PC-9 (cell line): ENCODE measurements at places on chromosomes 7 and 10.

DNA sequence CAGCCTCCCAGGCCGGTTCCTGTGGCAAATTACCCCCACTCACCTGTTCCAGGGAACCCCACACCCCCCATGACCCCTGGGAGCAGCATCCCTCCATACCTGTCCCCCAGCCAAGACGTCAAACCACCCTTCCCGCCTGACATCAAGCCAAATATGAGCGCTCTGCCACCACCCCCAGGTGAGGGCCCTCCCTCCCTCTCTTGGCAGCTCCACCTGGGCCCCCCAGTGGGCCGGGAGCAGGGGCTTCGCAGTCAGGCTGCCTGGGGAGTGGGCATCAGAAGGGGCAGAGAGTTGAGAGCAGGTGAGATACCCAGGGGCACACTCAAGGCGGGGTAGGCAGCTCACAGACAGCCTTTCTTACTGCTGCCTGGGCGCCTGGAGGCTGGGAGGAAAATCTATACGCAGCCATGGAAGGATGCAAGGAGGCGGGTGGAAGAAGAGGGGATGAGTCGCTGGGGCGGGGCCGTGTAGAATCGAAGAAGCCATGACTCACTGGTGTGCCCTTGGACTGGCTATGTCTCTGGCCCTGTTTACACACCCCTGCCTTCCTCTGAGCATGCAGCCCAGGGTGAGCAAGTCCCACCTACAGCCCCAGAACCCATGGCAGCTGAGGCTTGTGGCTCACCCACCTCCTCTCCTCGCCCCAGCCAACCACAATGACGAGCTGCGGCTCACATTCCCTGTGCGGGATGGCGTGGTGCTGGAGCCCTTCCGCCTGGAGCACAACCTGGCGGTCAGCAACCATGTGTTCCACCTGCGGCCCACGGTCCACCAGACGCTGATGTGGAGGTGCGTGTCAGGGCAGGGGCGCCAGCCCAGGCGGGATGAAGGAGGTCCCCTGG, 48.6 kb upstream of the PPIF start:
- H3K4me1 ChIP-seq = peaks cover 52% of the 10 kb centered on the region
- peaks cover 22% of the 10 kb centered on the region; the same call in 1 of the 2 replicates for H3K36me3 ChIP-seq
- no peak overlapping the region for H3K4me3 ChIP-seq
- peak overlapping the region; percentile 85 for H3K27ac ChIP-seq
- peak; percentile 85 for DNase-seq

DNA sequence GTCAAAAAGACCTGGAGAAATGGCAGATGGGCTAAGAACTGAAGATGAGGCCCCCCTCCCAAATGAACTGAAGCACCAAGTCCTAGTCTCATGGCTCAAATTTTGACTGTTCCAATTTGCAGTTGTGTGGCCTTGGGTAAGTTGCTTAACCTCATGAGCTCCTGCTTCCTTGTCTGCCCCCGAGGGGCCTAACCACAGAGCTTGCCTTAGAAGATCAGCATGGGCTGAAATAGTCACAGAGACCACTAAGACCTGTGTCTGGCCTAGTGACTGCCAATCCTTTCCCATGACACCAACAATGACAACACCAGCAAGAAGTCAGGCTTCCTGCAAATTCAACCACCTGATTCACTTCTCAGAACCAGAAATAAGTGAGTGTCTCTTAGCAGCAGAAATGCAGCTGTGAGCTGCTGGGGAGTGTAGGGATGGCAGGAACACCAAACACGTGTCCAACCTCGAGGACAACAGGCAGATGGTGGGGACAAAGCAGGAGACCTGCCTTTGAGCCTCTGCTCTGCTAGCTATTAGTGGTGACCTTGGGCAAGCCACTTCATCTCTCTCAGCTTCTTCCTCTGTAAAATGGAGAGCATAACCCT, 23.7 kb downstream of the CRHR2 start:
- no peak overlapping the region for H3K27ac ChIP-seq
- H3K4me1 ChIP-seq = no peaks in the 10 kb centered on the region
- no peak overlapping the region for H3K4me3 ChIP-seq
- H3K36me3 ChIP-seq = no peaks in the 10 kb centered on the region
- peaks cover 45% of the 10 kb centered on the region for H3K27me3 ChIP-seq

DNA sequence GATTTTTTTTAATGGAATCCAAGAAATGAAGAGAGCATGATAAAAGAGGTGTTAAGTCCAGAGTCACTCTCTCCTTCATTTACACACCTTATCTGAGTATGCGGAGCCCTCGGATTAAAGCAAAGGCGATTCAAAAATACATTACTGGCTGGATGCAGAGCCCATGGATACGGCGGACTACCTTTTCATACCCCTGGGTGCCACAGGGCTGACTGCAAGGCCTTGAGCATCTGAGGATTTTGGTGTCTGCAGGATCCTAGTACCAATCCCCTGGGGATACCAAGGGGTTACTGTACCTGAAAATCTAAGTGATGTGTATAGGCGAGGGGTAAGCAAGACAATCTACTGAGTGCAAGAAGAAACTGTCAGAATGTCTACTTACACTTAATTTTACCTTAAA, 20.5 kb downstream of the PIP4K2A start:
- H3K36me3 ChIP-seq = no peaks in the 10 kb centered on the region
- no peak for DNase-seq
- no peak overlapping the region for H3K4me3 ChIP-seq
- no peaks in the 10 kb centered on the region for H3K27me3 ChIP-seq
- H3K27ac ChIP-seq = no peak overlapping the region

- no peaks in the 10 kb centered on the region for H3K27me3 ChIP-seq
- DNase-seq = no peak
- peaks cover 30% of the 10 kb centered on the region for H3K4me1 ChIP-seq
These were observed 25.0 kb downstream of the IFIT3 start for GRCh38 chr10:89352802-89353201.

- no peak for DNase-seq
- H3K27me3 ChIP-seq = no peaks in the 10 kb centered on the region
- no peak overlapping the region for H3K4me3 ChIP-seq
- H3K36me3 ChIP-seq = no peaks in the 10 kb centered on the region
These were observed 89.5 kb downstream of the FAM53B start for GRCh38 chr10:124654686-124655085.

GRCh38 chr10:1024103-1024502, 1.6 kb downstream of the IDI2 start:
- H3K4me1 ChIP-seq = no peaks in the 10 kb centered on the region
- H3K27ac ChIP-seq = no peak overlapping the region
- H3K27me3 ChIP-seq = no peaks in the 10 kb centered on the region
- H3K4me3 ChIP-seq = no peak overlapping the region
- no peaks in the 10 kb centered on the region for H3K36me3 ChIP-seq

GRCh38 chr10:9294132-9294663, 1239.7 kb downstream of the GATA3 start:
- no peaks in the 10 kb centered on the region for H3K36me3 ChIP-seq
- H3K4me1 ChIP-seq = no peaks in the 10 kb centered on the region
- no peaks in the 10 kb centered on the region for H3K27me3 ChIP-seq
- no peak overlapping the region for H3K4me3 ChIP-seq
- no peak for DNase-seq

DNA sequence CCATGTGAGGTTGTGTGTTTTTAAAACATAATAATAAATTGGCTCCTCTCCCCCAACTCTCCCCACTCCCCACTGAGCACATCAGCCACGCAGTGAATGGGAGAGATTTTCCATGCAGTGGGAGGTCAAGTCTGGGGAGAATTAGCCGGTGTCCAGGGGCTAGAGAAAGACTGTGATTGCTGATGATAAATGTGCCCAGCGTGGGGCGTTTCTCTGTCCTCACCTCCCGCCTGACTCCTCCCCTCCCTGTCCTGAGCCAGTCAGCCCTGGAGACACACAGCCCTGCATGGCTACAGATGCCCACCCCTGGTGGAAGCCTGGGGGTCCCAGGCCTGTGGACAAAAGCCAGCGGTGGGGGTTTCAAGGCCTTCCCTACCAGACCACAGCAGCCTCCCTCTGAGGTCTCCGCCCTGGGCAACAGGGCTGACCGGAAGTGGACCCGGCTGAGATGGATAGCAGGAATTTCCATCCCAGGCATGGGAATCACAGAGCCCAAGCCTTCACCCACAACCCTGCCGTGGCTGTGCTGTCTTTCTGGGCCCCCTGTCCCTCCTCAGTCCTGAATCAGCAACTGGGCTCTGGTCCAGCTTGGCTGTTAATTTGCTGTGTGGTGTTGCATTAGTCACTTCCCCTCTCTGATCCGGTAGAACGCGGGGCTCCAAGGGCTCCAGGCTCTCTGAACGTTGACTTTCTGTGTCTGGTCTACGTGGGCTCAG, 46.8 kb upstream of the SLC29A3 start:
- peaks cover 6% of the 10 kb centered on the region for H3K4me1 ChIP-seq
- no peak for DNase-seq

- H3K4me1 ChIP-seq = no peaks in the 10 kb centered on the region
- DNase-seq = no peak
- peaks cover 13% of the 10 kb centered on the region; the same call in 1 of the 2 replicates for H3K27me3 ChIP-seq
These were observed 304.2 kb downstream of the RPS24 start for GRCh38 chr10:78337646-78338391.

DNA sequence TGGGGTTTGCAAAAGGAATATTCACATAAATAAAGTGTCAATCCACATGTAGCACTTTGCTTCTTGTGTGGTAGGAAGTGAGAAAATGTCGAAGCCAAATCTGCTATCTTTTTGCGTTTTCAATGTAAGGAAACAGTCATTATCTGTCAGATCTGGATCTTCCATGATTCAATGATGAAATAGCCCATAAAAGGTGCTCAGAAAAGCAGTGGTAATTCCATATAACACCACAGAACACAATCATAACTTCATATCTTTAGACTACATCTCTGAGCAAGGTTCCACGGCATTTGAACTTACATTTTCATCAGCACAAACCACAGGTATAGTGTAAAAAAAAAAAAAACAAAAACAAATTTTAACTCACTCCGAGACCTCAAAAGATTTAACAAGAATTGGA, 39.9 kb upstream of the EGR2 start:
- no peak for DNase-seq
- H3K36me3 ChIP-seq = no peaks in the 10 kb centered on the region
- H3K27ac ChIP-seq = no peak overlapping the region
- H3K4me3 ChIP-seq = no peak overlapping the region
- no peaks in the 10 kb centered on the region for H3K27me3 ChIP-seq
- no peaks in the 10 kb centered on the region for H3K4me1 ChIP-seq

GRCh38 chr10:5557040-5557721, 32.4 kb downstream of the CALML3 start:
- no peak overlapping the region for H3K4me3 ChIP-seq
- no peaks in the 10 kb centered on the region for H3K36me3 ChIP-seq
- H3K27me3 ChIP-seq = no peaks in the 10 kb centered on the region
- peaks cover 23% of the 10 kb centered on the region for H3K4me1 ChIP-seq

GRCh38 chr7:22561321-22561811, 61.4 kb upstream of the STEAP1B start:
- H3K27me3 ChIP-seq = no peaks in the 10 kb centered on the region
- peak; percentile 97 for DNase-seq
- peak overlapping the region; percentile 84 for H3K27ac ChIP-seq
- H3K4me1 ChIP-seq = peaks cover 65% of the 10 kb centered on the region
- H3K4me3 ChIP-seq = peak overlapping the region; percentile 36; the same call in 1 of the 2 replicates

GRCh38 chr10:74213571-74214162, 62.6 kb downstream of the ADK start:
- H3K4me3 ChIP-seq = no peak overlapping the region
- no peaks in the 10 kb centered on the region for H3K27me3 ChIP-seq
- H3K27ac ChIP-seq = peak overlapping the region; percentile 64
- H3K4me1 ChIP-seq = 0 out of 2 replicates have a peak, but pooled peaks cover 12% of the 10 kb centered on the region

GRCh38 chr10:68032113-68032512, 43.0 kb downstream of the HERC4 start:
- no peak overlapping the region for H3K4me3 ChIP-seq
- peaks cover 41% of the 10 kb centered on the region for H3K36me3 ChIP-seq
- no peak overlapping the region for H3K27ac ChIP-seq
- H3K27me3 ChIP-seq = no peaks in the 10 kb centered on the region
- no peaks in the 10 kb centered on the region for H3K4me1 ChIP-seq
- DNase-seq = no peak

DNA sequence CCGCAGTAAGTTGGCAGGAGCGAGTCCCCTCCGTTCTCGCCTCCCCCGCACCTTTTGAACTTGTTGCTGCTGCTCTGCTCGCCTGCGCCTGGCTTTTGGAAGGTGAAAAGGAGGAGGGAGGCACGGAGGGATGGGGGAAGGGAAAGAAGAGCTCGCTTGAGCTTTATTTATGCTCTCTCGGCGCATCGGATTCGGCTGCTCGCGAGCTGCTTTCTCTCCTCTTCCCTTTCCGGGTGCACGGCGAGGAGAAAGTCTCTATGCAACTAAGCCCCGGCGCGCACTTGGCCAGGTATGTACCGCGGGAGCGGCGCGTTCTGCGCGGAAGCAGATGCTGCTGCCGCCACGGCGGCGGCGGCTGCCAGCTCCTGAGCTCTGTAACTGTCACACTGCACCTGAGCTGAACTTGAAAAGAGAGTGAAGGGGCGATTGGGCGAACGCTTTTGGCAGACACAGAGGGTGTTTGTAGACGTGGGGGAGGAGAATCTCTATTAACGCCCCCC, 551 bp downstream of the KCND2 start:
- no peaks in the 10 kb centered on the region for H3K36me3 ChIP-seq
- no peaks in the 10 kb centered on the region for H3K4me1 ChIP-seq
- peak overlapping the region; percentile 61; the same call in 1 of the 2 replicates for H3K4me3 ChIP-seq

GRCh38 chr7:22666732-22667131, 60.3 kb upstream of the IL6 start:
- DNase-seq = peak; percentile 41
- peak overlapping the region; percentile 94 for H3K27ac ChIP-seq
- no peak overlapping the region for H3K4me3 ChIP-seq
- no peaks in the 10 kb centered on the region for H3K36me3 ChIP-seq

DNA sequence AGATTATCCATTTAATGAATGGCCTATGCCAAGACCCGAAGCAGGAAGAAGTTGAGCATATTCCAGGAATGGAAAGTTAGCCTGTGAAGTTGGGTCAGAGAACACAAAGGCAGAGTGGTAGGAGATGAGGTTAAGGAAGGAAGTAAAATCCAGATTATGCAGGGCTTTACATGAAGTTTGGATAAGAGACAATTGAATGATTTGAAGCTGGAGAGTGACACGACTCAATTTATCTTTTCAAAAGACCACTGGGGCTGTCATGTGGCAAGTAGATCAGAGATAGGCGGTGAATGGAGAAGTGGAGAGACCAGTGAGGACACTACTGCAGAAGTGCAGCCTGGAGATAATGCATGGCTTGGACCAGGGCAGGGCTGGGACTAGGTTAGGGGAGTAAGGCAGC, 7.2 kb upstream of the CNOT4 start:
- H3K4me3 ChIP-seq = no peak overlapping the region
- no peak overlapping the region for H3K27ac ChIP-seq
- H3K27me3 ChIP-seq = no peaks in the 10 kb centered on the region
- DNase-seq = no peak

- no peaks in the 10 kb centered on the region for H3K4me1 ChIP-seq
- H3K4me3 ChIP-seq = peak overlapping the region; percentile 16; the same call in 1 of the 2 replicates
- no peaks in the 10 kb centered on the region for H3K36me3 ChIP-seq
- no peak overlapping the region for H3K27ac ChIP-seq
- H3K27me3 ChIP-seq = no peaks in the 10 kb centered on the region
- DNase-seq = no peak
These were observed 481.6 kb downstream of the TNS3 start for GRCh38 chr7:47100148-47100816.

GRCh38 chr10:44020322-44021111, 364.4 kb downstream of the CXCL12 start:
- no peak overlapping the region for H3K27ac ChIP-seq
- no peaks in the 10 kb centered on the region for H3K4me1 ChIP-seq
- peaks cover 28% of the 10 kb centered on the region for H3K27me3 ChIP-seq
- no peak overlapping the region for H3K4me3 ChIP-seq
